GM13976 (cell line): ENCODE measurements at places on chromosomes 2 and 18.

GRCh38 chr2:158735822-158736580 is 59.1 kb upstream of the DAPL1 start:
- no peak for DNase-seq

GRCh38 chr2:180607514-180608049 is 372.8 kb upstream of the UBE2E3 start:
- DNase-seq, result no peak

DNA sequence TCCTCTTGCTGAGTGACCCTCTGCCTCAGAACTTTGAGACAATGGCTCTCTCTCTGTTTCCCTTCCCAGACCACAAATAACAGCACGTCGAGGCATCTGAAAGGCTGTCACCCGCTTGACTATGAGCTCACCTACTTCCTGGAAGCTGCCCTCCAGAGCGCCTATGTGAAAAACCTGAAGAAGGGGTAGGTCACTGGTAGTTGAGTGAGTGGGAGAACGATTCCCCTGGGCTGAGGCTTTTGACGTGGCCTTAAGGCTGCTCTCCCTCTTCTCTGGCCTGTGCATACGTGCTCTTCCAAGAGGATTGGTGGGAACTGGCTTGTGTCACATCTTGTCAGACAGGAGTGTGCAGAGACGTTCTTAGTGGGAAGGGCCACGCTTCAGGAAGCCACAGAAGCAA is 63.1 kb upstream of the MCFD2 start:
- DNase-seq, result peak; percentile 61

DNA sequence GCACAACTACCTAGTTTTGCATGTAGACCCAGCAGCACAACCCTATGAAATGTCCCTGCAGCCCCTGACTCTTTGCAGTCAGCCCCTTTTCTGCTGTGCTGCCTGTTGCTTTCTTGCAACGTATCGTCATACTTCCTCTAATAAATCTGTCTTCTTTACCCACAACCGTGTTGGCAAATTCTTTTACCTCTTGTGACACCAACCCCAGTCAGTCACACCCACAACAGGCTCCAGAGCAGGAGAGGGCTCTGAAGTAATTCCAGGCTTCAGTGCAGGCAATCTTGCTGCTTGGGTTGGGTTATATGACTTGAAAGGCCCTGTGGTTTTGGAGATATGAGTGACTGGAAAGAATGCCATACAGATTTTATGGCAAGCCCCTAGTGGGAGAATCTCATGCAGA is 79.1 kb upstream of the KCNH7 start:
- no peak for DNase-seq

DNA sequence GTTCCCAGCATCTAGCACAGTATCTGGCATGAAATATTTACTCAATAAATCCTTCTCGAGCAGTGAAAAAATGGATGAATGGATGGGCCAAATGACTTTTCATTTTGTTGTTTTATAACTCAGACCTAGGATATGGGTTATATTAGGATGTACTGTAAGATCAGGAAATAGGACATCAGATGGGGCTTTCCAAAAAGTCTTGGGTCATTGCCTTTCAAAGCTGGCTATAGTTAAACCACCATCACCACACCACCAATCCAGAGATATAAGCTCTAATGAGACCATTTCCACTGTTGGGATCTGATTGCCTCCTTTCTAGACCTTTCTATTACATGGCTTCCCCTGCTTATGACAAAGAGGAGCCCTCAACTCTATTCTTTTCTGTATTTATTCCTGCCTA is 525.0 kb upstream of the TCF4 start:
- DNase-seq, result no peak

- DNase-seq, result no peak
Measured at GRCh38 chr2:189517847-189518535, 62.6 kb downstream of the SLC40A1 start.

GRCh38 chr2:133844214-133844892 is 276.1 kb upstream of the NCKAP5 start:
- DNase-seq, result peak; percentile 78

DNA sequence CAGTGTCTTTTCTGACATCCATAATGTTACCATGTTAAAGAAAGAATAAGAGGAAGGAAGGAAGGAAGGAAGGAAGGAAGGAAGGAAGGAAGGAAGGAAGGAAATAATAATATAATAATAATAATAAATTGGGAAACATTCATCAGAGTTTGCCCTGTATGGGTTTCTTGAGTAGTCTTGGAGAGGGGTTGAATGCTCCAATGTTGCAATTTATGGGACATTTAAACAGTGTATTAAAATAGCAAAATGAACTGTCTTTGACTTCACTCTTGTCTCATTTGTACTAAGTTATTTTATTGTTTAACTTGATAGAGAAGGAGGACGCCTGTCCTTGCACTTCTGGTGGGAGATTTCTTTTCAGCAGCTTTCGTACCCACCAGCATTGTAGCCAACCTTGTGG is 277.7 kb downstream of the RNF144A start:
- no peak for DNase-seq
